ENCODE measurements at places on chromosomes 4 and X. TPM values are rescaled to one million over a fixed set of nuclear protein-coding genes. Genes with fewer than 3 reads are reported as not detected.

Gene LRCH2
- total RNA-seq: 1.0 TPM

DNA sequence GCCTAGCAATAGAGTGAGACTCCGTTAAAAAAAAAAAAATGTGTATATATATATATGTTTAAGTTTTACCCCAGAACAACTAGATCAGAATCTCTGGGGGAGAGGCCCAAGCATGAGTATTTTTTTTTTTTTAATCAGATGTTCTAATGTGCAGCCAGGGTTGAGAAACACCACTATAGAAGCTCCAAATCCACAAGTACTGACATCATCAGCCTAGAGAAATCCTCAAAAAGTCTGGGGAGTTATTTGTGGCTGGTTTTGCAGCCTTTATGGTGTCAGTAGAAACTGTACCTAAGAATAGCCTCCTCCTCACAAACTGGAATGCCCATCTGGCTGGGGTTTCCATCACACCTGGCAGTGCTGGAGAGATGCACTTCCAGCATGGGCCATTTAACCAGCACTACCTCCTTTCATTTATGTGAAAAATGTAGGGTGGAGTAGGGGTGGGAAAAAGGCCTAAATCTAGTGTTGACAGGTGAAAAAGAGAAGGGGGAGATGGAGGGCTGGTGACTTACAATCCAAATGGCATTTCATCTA, 93.5 kb downstream of the CBLL2 start:
- no peaks in the 10 kb centered on the region for H3K27me3 ChIP-seq
- H3K36me3 ChIP-seq: no peaks in the 10 kb centered on the region
- no peaks in the 10 kb centered on the region for H3K4me1 ChIP-seq
- no peak for DNase-seq
- no peak overlapping the region for H3K4me3 ChIP-seq

GRCh38 chr4:156321203-156321602, 367.5 kb upstream of the CTSO start:
- no peaks in the 10 kb centered on the region for H3K4me1 ChIP-seq
- H3K27ac ChIP-seq: no peak overlapping the region
- H3K27me3 ChIP-seq: no peaks in the 10 kb centered on the region
- no peak for DNase-seq
- no peak overlapping the region for H3K4me3 ChIP-seq
- H3K36me3 ChIP-seq: no peaks in the 10 kb centered on the region

DNA sequence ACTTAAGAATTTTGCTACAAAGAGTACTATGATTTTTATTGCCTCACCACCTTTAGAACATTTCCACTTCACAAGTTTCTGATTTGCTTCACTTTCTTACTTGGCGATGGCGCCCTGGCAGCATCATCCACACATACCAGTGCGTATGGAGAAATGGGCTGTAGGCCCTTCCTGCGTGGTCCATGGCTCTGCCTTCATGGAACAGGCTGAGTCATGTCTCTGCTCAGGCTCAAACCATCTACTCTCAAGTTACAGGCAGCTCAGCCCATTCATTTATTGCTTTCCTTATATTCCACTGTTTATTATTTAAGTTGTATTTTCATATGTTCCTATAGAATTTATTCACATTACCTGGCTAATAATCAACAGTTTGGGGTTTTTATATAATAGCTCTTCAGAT, 21.1 kb downstream of the CASP3 start:
- no peak overlapping the region for H3K27ac ChIP-seq
- no peaks in the 10 kb centered on the region for H3K4me1 ChIP-seq
- H3K36me3 ChIP-seq: peaks cover 71% of the 10 kb centered on the region
- H3K4me3 ChIP-seq: no peak overlapping the region
- no peak for DNase-seq

Gene BBS12
- 5.4 TPM for total RNA-seq

DNA sequence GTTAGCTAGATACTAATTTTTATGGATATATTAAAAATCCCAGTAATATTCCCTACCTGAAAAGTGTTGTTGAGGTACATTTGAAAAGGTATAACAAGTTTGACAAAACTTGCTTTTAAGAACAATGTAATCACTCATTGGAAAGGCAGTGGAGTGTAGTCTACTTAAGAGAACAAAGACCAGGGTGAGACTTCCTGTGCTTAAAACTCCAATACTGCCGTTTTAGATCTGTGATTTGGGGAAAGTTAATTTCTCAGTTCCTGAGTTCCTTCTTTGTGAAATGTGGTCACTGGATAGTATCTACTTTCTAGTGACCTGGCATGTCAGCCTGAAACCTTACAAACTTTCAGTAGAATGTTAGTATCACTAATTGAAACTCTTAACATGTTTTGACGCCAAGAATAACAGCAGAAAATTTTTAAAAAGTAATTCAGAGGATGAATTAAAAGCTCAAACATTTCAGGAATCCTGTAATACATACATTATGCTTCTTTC, 56.8 kb downstream of the PCDH7 start:
- H3K4me3 ChIP-seq: no peak overlapping the region
- H3K4me1 ChIP-seq: peaks cover 3% of the 10 kb centered on the region
- no peaks in the 10 kb centered on the region for H3K36me3 ChIP-seq
- no peak for DNase-seq
- no peaks in the 10 kb centered on the region for H3K27me3 ChIP-seq

Gene ATP1B4
- 1.8 TPM for total RNA-seq

DNA sequence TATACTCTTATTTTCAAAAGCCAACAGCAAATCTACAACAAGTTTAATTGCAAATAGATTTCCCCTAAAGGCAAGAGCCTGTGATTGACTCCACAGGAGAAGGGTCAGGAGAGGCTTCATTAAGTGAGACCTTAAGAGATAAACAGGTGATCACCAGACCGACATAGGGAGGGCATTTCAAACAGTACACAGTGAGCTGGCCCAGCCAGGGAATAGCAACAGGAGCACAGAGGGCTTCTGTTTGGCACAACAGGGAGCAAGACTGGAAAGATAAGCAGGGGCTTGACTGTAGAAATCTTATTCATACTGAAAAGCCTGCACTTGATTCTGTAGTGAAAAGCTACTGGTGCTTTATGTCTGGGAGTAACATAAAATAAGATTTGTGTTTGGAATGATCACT, 3.9 kb downstream of the RUFY3 start:
- no peak overlapping the region for H3K4me3 ChIP-seq
- H3K27ac ChIP-seq: no peak overlapping the region
- DNase-seq: no peak
- no peaks in the 10 kb centered on the region for H3K27me3 ChIP-seq

DNA sequence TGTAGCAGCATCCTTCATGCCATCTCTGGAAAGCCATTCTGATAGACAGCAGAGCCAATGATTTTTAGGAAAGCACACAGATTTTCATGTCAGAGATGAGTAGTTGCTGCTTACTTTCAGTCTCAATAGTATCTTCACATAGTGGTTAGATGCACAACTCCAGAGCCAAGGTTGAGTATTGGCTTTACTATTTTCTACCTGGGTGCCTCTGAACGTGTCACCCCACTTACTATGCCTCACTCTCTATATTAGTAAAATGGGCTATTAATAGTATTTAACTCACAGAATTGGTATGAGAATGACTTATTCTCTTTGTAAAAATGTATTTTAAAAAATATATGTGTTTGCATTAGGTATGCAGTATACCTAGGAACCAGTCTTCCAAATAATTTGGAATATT, 108.8 kb upstream of the STIM2 start:
- no peak overlapping the region for H3K27ac ChIP-seq
- no peak overlapping the region for H3K4me3 ChIP-seq
- peaks cover 23% of the 10 kb centered on the region for H3K4me1 ChIP-seq
- no peak for DNase-seq

- H3K4me1 ChIP-seq: peaks cover 87% of the 10 kb centered on the region
- peak overlapping the region; percentile 72 for H3K27ac ChIP-seq
- H3K36me3 ChIP-seq: peaks cover 8% of the 10 kb centered on the region
- H3K27me3 ChIP-seq: no peaks in the 10 kb centered on the region
These were observed 24.4 kb downstream of the RELL1 start for GRCh38 chr4:37661772-37662171.

DNA sequence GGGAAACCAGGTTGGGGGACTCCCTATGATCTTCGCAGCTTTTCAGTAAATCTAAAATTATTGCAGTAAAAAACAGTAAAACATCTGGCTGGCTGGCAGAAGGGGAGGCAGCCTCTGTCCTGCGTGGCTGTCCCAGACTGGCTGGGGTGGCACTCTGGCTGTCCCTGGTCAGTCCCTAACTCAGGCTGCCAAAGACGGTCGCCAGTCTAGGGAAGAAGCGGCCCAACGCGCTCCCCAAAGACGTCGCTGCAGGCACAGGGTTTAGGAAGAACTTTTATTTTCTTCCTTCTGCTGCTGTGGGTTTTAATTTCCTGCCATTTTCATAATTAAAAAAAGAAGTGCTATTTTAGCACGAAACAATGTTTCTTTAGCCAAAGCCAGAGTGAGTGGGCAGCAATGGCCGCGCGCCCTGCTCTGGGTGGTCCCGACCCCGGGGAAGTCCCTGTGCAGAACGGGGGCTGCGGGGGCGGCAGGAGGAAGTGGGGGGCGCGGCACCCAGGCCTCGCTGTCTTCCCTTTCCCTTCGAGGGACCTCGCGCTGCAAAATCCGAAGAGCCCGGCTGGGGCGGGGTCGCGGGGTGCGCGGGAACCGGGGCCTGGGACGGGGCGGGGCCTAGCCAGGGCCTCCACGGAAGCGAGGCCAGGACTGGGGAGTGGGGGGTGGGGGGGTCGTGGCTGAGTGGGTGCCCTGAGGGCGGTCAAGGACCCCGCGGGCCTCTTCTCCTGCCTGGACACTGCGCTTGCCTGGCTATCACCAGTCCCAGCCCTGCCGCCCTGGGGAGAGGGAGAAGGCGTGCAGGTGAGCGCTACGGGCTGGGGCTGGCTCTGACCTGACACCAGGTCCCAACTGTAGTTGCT, 6.3 kb upstream of the LETM1 start:
- peaks cover 50% of the 10 kb centered on the region for H3K27me3 ChIP-seq
- no peak overlapping the region for H3K27ac ChIP-seq

DNA sequence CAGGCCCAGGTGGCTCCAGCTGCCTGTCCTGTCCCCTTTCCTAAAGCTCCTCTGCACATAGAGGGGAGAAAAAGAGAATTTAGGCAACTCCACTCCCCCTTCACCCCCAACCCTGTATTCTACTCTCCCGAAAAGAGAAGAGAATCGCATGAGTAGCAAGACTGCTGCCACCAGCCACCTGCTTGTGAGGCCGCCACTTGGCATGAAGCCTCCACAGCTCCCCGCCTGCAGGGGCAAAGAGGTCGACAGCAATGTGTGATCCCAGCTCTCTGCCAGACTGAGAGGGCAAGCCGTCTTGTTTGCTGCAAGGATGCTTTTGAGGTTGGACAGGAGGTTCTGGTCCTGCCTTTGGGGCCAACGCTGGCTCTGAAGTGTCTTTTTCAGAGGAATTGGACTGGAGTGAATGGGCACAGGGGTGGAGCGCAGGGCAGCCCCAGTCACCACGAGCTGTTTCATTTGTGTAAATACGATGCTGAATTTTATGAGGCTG, 77.1 kb downstream of the STARD8 start:
- H3K4me3 ChIP-seq: no peak overlapping the region
- no peaks in the 10 kb centered on the region for H3K27me3 ChIP-seq
- no peaks in the 10 kb centered on the region for H3K4me1 ChIP-seq
- H3K36me3 ChIP-seq: peaks cover 29% of the 10 kb centered on the region
- DNase-seq: no peak

DNA sequence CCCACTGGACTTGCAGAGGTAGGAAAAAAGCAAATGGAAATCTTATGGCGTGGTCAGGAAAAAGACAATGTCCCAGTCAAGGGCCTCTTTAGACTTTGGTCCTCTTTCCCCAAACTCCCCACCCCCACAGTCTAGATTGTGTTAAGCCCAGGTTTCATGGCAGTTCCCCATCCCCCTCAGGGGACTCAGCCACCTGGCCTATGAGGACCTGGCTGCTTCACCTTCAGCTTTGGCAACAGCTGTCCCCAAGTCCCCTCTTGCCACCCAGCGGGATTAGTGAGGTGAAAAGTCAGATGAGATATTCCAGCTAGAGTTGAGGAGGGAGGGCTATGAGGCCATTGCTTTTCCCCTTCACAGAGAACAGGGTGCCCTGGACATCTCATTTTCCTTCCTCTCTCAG, 457 bp downstream of the RIPPLY1 start:
- H3K4me1 ChIP-seq: no peaks in the 10 kb centered on the region
- no peaks in the 10 kb centered on the region for H3K36me3 ChIP-seq
- DNase-seq: no peak

DNA sequence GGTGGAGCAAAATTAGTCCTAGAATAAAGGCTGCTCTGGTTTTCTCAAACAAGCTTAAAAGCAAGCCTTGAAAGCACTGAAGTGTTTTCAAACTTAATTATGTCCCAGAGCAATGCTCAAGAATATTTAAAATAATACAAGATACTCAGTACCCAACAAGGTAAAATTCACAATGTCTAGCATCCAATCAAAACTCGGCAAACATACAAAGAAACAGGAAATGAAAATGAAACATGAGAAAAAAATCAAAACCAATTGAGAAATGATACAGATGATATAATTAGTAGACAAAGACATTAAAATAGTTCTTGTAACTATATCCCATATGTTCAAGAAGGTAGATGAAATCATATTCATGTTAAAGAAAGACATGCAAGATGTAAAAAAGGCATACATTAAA, 45.0 kb upstream of the MAML3 start:
- H3K4me1 ChIP-seq: no peaks in the 10 kb centered on the region
- no peak overlapping the region for H3K27ac ChIP-seq
- H3K27me3 ChIP-seq: no peaks in the 10 kb centered on the region
- no peak overlapping the region for H3K4me3 ChIP-seq
- no peak for DNase-seq

GRCh38 chr4:147658501-147658900, 25.5 kb downstream of the PRMT9 start:
- H3K36me3 ChIP-seq: peaks cover 75% of the 10 kb centered on the region
- H3K27ac ChIP-seq: no peak overlapping the region
- H3K27me3 ChIP-seq: no peaks in the 10 kb centered on the region
- no peak for DNase-seq
- H3K4me1 ChIP-seq: no peaks in the 10 kb centered on the region

DNA sequence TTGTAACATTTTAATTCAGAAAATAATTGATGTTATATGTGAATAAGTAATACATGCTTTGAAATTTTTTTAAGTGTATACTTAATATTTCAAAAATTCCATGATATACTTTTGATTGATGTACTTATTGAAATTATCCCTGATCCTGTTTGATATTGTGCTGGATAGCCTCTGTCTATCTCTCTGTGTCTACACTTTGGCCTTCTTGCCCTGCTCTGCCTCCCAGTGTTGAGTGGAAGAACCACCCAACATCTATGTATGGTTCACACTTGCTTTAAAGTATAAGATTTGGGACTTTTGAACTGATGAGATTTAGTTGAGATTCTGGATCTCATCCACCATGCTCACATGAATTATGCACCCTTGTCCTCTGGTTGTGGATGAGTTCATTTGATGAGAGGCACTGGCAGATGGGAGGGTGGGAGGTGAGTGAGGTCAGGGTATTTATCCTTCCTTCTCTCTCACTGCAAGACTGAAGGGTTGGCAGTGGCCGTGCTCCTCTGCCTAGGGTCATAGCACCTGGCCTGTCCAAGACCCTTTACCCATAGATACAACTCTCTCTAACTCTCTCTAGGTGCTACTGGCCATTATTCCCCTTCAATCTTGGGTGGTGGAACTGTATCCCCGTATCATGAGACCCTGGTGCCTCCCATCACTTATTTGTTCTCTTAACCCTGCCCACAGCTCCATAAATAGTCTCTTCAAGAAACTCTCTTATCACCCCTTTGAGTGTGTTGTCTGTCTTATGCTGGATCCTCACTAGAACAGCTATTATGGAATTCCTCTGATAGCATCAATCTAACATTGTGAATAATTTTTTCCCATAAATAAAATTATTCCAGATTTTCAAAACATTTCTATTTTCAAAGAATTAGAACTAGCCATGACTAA, 75.2 kb downstream of the CORIN start:
- H3K4me3 ChIP-seq: no peak overlapping the region
- DNase-seq: no peak
- H3K27me3 ChIP-seq: no peaks in the 10 kb centered on the region

Gene SSX3
- not detected for total RNA-seq

Gene PPP4R3C
- not detected for total RNA-seq

Gene TLR6
- total RNA-seq: 0.71 TPM

All from left ventricle myocardium inferior (tissue), 1 donor.